ENCODE measurements at places on chromosomes 1 and 21.

DNA sequence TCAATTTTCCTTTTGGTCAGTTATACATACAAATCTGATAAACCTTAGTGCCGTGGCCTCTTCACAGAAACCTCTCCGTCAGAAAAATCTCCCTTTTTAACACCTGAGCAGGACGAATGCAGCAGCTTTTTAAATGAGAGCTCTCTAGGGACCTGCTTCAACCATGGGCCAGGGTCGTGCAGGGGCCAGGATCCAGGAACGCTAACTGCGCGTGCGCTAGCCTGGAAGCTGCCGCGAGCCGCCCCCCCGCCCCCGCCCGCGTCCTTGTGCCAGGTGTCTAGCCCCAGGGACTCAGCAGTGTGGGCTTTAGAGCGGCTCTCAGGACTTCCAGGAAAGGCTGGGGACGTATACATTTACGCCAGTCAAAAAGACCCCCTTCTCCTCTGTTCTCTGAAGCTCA is 136.8 kb upstream of the FMN2 start:
- DNase-seq: peak; percentile 14

DNA sequence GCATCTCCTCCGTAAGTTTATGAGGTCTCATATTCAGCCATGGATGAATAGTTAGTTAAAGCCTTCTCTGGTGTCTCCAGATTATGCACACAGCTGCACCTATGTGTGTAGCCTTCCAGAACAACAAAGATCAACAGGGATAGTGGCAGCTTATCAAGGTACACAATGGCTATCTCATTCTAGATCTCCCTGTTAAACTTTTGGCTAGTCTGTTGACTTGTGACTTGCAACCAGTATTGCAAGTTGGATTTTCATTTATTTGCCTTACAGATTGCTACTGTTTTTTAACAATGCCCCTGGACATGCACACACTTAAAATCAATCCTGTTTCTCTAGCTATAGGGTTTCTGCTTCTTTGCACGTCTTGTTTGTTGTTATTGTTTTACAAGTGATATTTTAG is 363.2 kb downstream of the OMA1 start:
- no peak for DNase-seq

GRCh38 chr1:119112791-119113190 is 27.7 kb downstream of the WARS2 start:
- DNase-seq: no peak

DNA sequence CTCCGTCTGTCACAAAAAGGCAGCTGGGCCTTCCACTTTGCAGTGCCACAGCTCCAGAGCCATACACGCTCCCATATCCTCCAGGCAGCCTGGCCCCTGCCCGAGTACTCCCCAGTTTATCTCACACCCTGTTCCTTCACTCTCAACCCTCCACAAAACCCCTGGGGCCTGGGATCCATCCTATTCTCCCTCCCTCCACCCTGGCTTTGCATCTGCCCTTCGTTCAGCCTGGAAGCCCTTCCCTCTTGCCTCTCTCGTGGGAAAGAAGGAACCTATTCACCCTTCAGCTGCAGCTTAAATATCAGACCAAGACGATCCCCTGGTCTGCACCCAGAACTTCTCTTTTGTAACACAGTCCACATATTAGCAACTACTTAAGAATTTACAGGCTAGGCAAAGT is 56.7 kb downstream of the CAMK2N1 start:
- DNase-seq: no peak

DNA sequence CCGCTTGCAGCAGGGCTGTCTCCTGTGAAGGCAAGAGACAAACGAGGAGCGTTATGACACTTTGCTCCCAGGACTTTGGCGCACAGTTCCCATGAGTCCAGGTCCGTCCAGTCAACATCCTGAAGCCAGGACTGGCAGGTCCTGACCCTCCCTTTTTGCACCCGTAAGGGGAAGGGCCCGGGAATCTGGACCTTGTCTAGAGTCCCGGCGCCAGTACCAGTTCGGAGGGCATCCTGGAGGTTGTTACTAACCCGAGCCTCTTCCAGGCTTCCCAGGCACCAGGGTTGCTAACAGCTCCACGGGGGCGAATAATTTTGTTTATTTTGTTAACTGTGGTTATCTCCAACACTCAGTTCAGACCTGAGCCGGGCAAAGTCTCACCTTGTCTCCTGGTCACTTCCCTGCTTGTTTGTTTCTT is 682 bp upstream of the RWDD3 start:
- DNase-seq: no peak

- no peak for DNase-seq
These were observed 36.7 kb upstream of the WASF2 start for GRCh38 chr1:27526569-27527222.

DNA sequence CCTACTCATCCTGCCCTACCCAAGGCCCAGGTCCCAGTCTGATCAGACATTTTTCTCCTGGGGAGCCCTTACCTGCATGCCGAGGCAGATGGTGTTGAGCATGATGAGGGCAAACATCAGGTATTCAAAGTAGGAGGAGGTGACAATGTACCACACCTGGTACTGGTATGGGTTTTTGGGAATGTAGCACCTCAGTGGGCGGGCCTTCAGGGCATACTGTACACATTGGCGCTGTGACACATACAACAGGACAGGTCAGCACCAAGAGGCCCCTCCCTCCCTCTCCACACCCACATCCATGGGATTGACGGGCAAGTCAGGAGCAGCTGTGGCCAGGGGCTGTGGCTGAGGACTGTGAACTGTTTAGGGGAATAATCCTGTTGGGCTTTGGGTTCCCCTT is 37.1 kb upstream of the KIF21B start:
- DNase-seq: no peak

GRCh38 chr1:53530550-53530949 is 71.4 kb downstream of the DMRTB1 start:
- DNase-seq: no peak

GRCh38 chr1:27052527-27052926 is 39.9 kb upstream of the TENT5B start:
- no peak for DNase-seq

GRCh38 chr1:91020967-91021685 is 709 bp downstream of the ZNF644 start:
- peak; percentile 79 for DNase-seq

GRCh38 chr1:63126104-63126503 is 196.3 kb upstream of the FOXD3 start:
- no peak for DNase-seq

DNA sequence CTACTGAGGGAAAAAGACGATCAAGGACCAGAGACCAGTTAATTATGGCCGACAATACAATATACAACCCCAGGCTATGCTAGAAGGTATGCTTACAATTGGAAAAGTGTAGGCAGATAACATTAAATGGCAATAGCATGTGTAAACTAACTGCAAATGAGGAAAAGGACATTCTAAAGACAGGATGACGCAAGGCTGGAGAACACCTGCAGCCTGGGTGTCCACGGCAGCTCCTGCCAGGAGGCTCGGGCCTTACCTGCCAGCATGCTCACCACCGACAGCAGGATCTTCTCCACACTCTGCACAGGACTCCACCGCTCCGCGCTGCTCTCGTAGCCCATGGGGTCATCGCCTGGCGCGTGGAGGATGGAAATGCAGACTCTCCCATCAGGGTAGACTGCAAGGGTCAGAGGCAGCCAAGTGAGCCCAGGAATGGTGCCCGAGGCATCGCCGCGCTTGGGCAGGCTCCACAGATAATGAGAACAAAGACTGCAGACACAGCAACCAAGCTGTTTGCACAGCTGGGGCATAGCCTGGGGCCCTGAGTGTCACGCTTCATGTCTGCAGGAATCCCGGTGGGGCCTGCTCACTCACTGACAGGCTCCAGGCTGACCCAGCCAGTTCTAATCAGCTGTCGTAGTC is 28.2 kb downstream of the UBE2G2 start:
- peak; percentile 50 for DNase-seq

- DNase-seq: no peak
These were observed 17.3 kb upstream of the OR2M5 start for GRCh38 chr1:248127653-248128052.

- DNase-seq: no peak
These were observed 176.9 kb upstream of the HMGB4 start for GRCh38 chr1:33687000-33687399.

GRCh38 chr1:94481473-94481933 is 60.1 kb downstream of the F3 start:
- DNase-seq: peak; percentile 60

GRCh38 chr1:28548318-28548717 is 4.6 kb upstream of the TRNAU1AP start:
- no peak for DNase-seq

DNA sequence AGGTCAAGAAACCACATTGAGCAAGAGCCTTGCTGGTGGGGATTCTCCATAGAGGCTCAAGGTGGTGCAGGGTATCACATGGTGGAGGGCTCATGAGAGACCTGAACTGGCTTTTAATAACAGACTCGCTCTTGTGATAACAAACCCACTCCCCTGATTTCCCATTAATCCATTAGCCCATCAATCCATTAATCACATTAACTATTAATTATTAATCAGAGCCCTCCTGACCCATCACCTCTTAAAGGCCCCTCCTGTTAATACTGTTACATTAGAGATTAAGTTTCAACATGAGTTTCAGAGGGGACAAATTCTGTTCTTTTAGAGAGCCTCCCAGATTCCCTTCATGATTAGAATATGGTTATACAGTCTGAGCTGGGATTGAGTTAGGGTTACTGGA is 61.8 kb downstream of the IER5 start:
- no peak for DNase-seq

DNA sequence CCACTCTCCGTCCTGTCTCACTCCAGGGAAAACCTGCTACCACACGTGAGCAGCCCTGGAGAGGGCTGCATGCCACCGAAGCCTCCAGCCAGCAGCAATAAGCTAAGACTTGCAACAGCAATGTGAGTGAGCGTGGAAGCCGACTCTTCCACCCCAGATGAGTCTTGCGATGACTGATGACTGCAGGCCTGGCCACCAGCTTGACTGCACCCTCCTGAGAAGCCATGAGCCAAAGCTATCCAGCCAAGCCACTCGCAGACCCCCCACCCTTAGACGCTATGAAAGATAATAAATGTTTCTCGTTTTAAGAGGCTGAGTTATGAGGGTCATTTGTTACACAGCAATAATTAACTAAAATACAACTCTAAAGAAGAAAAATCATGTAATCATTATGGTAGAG is 118.6 kb upstream of the GALNT2 start:
- no peak for DNase-seq

- peak; percentile 68 for DNase-seq
These were observed 14.4 kb upstream of the ZFYVE9 start for GRCh38 chr1:52127181-52128180.

- DNase-seq: no peak
These were observed 707 bp upstream of the GPR153 start for GRCh38 chr1:6261615-6261995.

DNA sequence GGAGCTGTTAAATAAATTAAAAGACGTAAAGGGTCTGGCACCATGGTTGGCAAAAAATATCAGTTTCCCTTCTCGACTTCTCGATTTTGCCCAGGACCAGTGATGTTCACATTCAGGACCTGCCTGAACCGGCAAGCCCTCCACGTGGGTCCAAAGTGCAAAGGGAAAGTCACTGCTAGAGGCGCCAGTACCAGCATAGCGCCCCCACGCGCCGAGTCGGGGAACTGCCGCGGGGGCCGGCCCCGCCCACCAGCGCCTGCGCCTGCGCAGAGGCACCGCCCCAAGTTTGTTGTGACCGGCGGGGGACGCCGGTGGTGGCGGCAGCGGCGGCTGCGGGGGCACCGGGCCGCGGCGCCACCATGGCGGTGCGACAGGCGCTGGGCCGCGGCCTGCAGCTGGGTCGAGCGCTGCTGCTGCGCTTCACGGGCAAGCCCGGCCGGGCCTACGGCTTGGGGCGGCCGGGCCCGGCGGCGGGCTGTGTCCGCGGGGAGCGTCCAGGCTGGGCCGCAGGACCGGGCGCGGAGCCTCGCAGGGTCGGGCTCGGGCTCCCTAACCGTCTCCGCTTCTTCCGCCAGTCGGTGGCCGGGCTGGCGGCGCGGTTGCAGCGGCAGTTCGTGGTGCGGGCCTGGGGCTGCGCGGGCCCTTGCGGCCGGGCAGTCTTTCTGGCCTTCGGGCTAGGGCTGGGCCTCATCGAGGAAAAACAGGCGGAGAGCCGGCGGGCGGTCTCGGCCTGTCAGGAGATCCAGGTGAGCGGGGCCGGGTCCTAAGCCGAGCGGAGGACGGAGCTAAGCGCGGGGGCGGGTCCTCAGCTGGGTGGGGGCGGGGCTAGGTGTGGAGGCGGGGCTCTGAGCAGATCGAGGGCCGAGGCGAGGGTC is at the start of gene PINK1:
TSS of gene PINK1 (plus strand) at position 269 of the 875 bp plus-strand sequence. CDS start at position 360, 91 bp downstream.
- DNase-seq: peak; percentile 55

Measured in NCI-H1436 (cell line).